ENCODE measurements at places on chromosomes 1 and 21.

DNA sequence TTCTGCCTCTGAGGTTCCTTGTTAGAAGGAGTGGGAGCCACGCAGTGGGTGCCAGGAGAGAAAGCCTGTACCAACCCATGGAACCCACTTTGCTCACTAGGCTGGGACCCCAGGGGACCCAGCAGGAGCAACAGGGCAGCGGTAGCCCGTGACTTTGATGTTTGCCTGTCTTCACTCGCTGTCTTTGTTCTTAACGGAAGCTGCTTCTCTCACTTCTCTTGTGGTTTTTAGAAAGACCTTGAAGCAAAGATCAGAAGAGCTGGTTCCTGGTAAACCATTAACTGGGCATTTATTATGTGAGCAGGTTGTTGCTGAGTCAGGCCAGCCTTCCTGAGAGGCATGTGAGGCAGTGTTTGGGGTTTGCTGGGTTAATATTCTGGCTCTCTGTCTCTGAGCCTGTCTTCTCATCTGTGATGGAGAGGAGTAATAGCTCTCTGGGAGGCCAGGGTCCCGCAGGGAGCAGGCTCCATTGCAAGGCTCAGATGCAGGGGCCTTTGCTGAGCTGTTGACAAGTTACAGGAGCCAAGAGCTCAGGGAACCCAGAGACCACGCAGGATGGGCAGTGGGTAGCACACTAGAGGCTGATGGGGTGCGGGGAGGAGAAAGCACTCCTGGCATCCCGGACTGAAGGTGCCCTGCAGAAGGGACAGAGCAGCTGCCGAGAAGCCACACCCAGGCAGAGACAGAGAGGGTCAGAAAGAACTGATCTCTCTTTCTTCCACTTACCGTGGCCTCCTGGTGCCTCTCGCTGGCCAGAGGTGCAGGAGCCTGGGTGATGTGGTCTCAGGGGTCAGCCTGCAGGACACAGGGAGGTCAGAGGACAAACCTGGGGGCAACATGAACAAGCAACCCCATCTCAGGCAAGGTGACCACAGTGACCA lies 367.5 kb upstream of the C1orf174 start:
- no peak for DNase-seq

DNA sequence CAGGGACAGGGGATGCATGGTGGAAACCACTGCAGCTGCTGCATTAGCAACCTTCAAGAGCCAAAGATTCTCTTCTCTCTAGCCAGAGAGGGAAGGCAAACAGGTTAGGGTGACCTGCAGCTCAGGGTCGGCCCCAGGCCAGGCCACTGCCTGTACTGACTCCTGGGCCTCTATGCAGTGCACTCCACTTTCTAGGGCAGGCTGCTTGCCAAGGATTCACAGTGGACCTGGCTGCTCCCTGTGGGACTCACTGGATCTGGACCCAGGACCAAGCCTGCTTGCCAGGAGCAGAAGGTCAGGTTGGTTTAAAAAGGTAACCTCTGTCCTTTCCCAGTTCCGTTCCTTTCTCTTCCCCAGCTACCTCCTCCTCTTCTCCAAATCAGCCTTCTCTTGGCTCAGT lies 52.4 kb downstream of the HIVEP3 start:
- DNase-seq = no peak

DNA sequence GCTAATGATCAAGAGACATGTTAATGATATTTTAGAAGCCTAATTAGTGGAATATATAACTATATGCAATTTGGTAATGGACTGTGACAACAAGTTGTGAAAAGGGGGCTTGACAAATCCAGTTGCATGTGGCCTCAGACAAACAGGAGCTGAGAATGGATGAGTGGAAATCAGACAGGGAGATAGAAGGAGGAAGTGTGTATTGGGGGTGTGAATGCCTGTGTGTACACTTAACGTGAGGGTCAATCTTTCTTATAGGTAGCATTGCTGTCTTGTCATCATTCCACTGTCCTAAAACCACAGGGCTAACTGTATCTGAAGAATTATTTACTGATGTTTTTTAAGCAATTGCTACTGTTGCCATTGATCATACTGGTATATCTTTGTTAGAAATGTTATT lies 64.8 kb downstream of the PBX1 start:
- no peak for DNase-seq

GRCh38 chr1:24894002-24894401 lies 36.1 kb downstream of the RUNX3 start:
- DNase-seq = no peak

DNA sequence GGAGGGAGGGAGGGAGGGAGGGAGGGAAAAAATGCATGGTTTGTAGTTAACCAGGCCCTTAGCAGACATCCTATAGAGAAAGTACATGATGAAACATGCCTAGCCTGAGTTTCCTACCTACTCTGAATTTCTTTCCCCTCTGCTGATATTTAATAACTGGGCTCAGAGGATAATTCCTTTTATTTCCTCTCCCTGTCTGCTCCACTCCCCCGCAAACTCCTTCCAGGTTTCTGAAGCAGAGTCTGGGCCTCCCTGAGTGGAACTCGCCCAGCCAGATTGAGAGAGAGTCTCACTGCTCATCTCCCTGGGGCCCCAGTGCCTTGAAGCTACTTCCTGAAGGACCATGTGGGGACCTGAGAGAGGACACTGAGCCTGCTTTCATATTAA lies 111.9 kb upstream of the SLC44A3 start:
- no peak for DNase-seq

GRCh38 chr1:203338335-203339036 lies 12.4 kb downstream of the FMOD start:
- peak; percentile 75 for DNase-seq

DNA sequence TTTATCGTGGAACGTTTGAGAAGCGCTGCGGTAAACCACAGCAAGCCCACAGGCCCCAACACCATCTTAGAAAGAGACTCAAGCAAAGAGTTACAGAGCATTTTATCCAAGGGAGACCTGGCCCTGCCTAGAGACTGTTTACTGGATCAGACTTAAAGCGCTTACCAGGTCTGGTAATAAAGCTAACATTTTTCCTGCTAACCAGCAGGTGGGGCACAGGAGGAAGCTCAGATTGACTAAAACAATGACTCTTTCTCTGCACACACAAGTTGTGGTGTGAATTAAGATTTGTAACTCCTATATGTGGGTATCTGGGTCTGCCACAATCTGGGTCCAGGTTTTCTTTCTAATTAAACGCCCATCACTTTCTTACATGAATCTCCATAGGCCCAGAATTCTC lies 136.5 kb upstream of the ETS2 start:
- no peak for DNase-seq

DNA sequence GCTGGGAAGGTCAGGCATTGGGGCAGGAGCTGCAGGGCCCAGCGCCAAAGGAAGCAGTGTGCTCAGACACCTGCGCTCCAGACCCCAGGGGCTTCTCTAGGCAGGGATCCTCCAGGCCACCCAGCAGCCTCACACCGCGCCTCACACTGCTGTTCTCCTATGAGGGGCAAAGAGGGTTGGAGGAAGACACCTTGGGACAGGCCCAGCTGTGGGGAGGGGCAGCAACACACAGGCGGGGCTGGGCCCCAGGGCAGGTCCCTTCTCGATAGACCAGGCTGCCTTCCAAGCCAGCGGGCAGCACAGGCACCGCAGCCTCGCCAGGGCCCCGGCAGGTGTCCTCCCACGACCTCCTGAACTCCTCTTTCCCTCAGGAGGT lies 20.7 kb upstream of the PRSS38 start:
- no peak for DNase-seq

DNA sequence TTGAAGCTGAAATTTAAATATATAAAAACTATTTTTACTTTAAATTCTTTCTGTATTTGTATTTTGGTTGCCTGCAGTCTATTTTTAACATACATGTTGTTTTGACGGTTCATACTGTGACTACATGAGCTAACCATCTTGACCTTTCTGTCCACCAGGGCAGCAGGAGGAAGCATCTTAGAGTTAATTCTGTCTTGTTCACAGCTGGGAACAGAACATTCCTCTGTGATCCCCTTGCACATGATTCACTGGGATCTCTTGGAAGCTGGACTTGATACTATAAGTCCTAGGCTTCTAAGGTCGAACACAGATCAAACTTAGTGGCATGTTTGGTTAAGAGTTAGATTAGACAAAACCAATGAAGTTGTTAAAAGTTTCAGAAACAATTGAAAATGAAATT lies 99.7 kb downstream of the NFIA start:
- no peak for DNase-seq

Measured in CD14-positive monocyte (primary cell).